ENCODE measurements at places on chromosomes 7 and 10.

- DNase-seq = no peak
Measured at GRCh38 chr7:118078015-118078414, 105.9 kb upstream of the LSM8 start.

DNA sequence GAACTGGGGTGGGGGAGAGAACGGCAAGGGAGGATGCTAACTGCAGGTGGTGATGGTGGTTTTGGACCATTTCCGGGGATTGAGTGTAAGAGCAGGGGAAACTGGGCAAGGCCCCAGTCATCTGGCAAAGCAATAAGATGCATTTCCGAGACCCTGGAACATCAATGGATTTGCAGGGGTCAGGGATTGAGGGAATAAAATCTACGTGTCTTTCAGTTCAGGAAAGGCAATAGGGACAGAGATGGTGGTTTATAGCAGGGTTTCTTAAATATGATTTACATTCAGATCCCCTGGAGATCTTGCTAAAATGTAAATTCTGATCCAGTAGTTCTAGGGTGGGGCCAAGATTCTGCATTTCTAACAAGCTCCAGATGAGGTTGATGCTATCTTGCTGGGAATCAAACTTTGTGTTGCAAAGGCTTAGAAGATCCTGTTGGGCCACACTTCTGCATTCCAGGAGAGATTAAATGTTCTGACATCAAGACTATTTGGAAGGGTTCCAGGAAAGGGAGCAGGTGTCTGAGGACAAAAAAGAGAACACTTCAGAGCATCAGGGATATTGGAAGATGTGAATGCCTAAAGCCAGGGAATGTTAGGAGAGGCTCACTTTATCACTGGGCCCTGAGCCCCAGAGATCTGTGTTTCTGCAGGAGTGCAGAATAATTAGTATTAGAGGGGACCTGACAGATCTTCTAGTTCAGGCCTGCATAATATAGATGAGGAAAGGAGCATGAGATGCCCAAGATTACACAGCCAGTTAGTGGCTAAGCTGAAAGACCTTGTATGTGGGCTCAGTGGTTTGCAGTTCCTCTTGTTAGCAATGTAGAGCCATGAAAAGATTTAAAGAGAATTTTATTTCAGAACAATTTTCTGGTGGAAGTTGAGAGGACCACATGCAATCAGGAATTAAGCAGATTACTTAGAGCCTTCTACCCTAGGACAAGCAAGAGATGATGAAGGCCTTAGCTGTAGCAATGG lies 32.4 kb downstream of the BLNK start:
- no peak for DNase-seq

- no peak for DNase-seq
Measured at GRCh38 chr7:114102996-114103395, 184.2 kb upstream of the PPP1R3A start.

- DNase-seq = no peak
Measured at GRCh38 chr10:30596013-30596412, 33.5 kb downstream of the LYZL2 start.

GRCh38 chr7:81002421-81002820 lies 83.6 kb upstream of the SEMA3C start:
- no peak for DNase-seq

GRCh38 chr10:24701447-24701846 lies 22.2 kb downstream of the ARHGAP21 start:
- DNase-seq = no peak

DNA sequence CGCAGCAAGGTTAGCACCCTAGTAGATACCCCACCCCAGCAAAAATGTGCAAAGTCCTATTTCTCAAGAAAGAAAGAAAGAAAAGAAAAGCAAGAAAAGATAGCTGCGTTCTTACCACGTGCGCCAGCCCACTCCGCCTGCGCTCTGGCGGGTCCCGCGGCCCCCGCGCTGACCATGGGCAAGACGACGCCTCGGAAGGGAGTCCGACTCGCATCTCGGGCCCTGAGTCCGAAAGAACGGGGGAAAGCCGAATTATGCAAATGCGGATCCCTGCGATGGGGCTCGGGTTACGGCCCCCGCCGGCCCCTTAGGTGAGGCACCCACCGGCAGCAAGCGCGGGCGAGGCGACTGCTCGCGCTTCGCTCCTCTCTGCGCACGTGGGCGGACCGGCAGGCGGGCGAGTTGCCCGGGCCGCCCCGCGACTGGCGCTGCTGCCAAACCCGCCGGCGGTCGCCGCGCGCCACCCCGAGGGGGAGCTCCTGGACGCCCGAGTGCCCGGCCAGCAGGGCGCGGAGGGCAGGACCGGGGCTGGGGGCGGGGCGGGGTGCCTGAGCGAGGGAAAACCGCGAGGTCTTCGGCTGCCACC lies 2.4 kb upstream of the EGR2 start:
- DNase-seq = peak; percentile 38

GRCh38 chr7:1247527-1248041 lies 14.9 kb downstream of the UNCX start:
- no peak for DNase-seq

DNA sequence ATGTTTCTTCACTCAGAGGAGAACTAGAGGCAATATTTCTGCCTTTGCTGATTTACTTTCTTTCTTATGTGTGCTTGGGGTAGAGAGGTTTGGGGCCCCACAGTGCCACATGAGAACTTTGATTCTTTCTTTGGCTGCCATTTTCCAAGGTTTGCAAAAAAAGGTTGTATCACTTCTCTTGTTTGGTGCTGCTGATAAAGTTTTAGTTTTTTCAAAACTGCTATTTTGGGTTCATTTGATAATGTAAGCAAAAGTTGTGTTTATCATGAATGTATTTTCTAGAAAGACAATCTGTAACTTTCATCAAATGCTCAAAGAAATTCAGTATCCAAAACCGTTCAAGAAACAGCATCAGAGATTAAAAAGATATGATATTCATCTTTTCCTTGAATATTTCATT lies 30.6 kb upstream of the PARP12 start:
- DNase-seq = no peak

- no peak for DNase-seq
Measured at GRCh38 chr10:122168598-122169394, 102.3 kb upstream of the BTBD16 start.

DNA sequence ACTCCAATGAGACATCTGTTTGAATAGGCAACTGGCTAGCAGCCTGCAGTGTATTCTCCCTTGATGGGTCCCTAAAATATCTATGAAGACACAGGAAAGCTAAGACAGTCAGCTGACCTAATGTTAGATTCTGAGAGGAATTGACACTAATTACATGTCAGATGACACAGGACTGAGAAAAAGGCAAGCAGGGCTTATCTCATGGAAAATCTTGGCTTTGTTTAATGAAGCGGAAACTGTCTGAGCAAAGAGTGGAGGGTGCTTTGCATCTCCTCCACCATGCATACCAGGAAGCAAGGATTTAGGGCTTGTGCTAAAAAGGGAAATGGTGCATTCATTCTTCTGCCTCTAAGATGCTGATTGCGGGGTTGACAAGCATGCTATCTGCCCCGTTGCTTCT lies 135.5 kb upstream of the GLI3 start:
- no peak for DNase-seq

DNA sequence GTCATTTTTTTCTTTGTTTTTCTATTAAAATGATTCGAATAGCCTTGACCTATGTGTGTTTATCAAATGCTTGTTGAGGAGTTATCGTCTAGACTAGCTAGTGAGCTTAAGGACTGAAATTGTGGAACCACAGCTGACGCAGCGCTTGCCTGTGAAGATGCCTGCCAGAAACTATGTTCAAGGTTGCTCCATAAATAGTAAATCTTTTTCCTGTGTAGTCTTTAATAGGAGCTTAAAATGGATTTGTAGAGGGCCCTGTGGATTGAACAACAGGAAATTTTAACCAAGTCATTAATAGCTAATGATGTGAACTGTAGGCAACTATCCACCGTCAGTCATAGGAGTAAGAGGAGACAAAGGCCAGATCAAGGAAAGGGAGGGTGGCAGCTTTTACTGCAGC lies 145.1 kb downstream of the GNAI1 start:
- no peak for DNase-seq

DNA sequence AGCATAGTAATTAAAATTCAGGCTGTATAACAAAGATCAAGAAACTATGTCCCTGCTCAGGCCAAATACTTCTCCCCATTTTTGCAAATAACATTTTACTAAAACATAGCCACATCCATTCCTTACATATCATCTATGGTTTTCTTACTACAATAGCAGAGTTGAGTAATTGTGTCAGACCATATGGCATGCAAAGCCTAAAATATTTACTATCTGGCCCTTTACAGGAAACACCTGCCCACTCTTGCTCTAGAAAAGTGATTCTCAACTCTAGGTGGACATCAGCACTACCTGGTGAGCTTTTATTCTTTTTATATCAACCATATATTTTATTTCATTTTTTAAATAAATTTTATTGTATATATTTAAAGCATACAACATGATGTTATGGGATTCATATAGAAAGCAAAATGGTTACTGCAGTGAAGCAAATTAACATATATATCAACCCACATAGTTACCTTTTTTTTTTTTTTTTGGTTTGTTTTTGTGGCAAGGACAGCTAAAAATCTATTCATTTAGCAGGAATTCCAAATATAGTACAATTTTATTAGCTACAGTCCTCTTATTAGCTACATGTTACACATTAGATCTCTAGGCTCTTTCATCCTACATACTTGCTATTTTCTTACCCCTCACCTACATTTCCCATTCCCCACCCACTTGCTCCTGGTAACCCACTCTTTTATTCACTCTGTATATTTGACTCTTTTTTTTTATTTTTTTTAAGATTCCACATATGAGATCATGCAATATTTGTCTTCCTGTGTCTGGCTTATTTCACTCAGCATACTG lies 19.6 kb downstream of the ABI1 start:
- DNase-seq = no peak

GRCh38 chr7:101905203-101905865 lies 87.9 kb downstream of the CUX1 start:
- no peak for DNase-seq

GRCh38 chr10:1467334-1468076 lies 269.8 kb downstream of the ADARB2 start:
- DNase-seq = no peak

DNA sequence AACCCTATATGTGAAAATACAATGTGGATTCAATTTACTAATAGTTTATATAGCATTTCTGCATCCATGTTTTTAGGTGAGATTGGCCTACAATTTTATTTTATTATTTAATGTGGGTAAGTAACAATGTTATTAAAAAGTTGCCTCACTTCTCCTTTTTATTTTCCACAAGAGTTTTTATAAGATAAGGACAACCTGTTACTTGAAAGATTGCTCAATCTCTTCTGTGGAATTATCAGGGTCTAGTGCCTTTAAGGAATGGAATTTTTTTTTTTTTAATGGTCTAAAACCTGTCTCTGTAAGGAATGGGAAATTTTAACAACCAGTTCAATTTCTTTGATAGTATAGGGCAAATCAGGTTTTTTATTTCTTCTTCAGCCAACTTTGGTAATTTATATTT lies 53.9 kb upstream of the RAB18 start:
- no peak for DNase-seq

DNA sequence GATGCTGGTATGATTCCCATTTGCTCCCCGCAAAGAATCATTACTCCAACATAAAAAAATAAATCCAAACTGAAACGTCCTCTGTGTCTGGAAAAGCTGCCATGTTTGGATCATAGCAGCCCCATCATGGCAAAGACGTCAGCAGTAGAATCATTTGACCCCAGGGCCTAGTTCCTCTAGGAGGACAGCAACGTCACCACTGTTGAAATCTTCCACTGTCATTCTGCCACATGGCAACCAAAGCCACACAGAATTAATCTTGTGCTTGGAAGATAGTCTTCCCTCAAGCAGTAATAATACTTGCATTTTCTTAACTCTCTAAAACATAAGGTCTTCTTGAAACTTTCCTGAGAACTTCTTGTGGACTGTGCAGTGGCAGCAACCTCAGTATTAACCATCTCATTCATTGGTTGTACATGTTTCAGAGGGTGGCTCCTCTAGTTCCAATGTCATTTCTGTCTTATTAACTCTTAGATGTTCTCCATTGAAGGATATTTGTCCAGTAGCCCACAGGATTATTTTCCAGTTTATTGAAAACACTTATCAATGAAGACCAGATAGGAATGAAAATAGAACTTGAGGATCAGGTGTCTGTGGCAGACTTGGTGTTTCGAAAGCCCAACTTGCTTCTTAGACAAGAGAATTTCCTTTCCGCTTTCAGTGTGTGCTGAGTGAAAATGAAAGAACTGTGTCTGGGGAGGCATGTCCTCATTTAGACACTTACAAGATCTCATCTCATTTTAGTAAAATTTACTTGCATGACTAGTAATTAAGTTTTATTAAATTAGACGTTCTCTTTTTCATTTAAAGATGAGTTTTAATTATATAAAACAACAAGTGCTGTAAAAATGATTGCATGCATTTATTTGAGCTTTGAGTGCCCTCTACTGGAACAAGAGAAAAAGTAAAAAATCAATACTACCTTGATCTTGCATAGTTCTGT lies 28.9 kb upstream of the INHBA start:
- DNase-seq = no peak

GRCh38 chr10:87816898-87817608 lies 973 bp downstream of the ATAD1 start:
- no peak for DNase-seq

DNA sequence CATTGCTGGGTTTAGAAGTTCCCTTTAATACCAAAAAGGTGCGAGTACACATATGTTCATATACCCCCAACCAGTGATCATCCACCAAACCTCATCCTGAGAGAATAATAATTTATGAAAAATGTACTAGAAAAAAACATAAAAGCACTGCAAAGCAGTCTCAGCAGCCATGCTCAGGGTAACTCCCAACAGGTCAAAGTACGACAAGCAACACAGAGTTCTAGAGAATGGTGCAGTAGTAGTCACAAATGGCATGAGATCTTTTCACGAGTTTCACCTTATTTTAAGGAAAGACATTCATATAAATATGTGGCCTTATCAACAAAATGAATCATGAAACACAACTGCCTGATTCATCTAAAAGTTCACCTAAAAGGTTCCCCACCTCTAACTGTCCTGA lies 338.5 kb downstream of the PARD3 start:
- no peak for DNase-seq

GRCh38 chr7:47405921-47406800 lies 175.8 kb downstream of the TNS3 start:
- DNase-seq = no peak

GRCh38 chr7:18426564-18427226 lies 68.9 kb upstream of the HDAC9 start:
- DNase-seq = no peak

DNA sequence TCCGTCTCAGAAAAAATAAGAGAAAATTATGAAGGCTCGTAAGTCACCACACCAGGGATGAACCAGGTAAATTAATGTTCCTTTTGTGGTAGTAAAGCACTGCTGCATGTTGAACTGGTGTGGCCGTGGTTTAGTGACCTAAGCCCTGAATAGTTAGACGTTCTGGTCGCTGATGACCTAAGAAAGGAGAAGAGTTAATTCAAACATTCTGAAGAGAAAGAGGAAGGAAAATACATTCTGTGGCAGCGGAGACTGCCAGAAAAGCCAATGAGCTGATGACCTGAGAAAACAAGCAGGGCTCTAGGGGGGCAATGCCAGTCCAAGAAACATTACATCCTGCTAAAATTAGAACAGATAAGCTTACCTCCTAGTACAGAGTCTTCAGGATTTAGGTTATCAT lies 17.5 kb downstream of the DNAJC9 start:
- no peak for DNase-seq

GRCh38 chr7:17131983-17132655 lies 166.3 kb upstream of the AHR start:
- no peak for DNase-seq

All from memory B cell (primary cell).